ENCODE measurements at places on chromosomes 11 and 22.

GRCh38 chr11:120400564-120401364, 64.6 kb downstream of the ARHGEF12 start:
- H3K27ac ChIP-seq = no peak overlapping the region
- no peaks in the 10 kb centered on the region for H3K36me3 ChIP-seq
- no peak overlapping the region for H3K4me3 ChIP-seq
- no peaks in the 10 kb centered on the region for H3K27me3 ChIP-seq
- no peak for DNase-seq

DNA sequence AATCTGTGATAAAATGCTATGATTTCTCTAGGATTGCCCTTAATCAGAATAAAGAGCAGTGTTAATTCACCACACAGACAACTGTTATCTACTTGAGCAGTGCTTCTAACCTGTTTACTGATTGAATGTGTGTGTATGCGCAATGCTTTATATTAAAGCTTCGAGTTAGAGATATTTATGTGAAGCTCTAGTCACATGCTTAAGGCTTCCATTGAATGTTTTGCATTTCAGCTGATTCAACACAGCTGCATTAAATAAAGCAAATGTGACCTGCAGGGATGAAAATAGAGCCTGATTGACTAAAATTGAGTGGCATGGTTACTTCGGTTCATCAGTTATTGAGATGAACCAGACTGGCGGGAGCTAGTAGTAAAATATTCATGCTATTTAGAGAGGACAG, 395.3 kb downstream of the JRKL start:
- DNase-seq = no peak
- no peaks in the 10 kb centered on the region for H3K27me3 ChIP-seq
- no peak overlapping the region for H3K4me3 ChIP-seq
- no peak overlapping the region for H3K27ac ChIP-seq
- no peaks in the 10 kb centered on the region for H3K36me3 ChIP-seq
- H3K4me1 ChIP-seq = no peaks in the 10 kb centered on the region

DNA sequence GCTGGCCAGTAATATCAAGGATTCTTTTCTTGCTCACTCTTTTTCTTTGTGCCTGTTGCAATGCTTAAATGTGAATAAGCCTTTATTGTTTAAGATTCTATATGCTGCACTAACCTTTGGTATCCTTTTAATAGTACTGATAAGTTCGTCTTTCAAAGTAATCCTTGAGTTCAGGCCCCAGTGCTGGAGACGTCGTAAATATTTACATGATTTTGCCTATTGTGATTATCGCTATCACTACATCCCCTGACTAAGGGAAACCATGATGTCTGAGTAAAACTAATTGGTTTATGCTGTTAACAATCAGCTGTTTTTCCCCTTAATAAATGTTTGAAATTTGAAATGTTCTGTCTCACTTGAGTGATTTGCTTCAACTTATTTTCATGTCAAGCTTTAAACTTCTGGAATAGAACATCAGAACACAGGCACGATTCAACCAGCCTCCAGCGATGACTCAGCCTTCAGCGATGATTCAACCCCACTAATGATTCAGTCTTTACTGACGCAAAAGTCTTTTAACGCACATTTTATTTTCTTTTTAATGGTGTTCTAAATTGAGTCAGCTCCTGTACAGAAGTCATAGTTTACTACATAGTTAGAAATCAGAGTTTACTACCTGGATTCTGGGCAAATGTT, 3.9 kb downstream of the HTATIP2 start:
- no peaks in the 10 kb centered on the region for H3K36me3 ChIP-seq
- H3K27ac ChIP-seq = no peak overlapping the region
- no peak overlapping the region for H3K4me3 ChIP-seq
- DNase-seq = no peak

DNA sequence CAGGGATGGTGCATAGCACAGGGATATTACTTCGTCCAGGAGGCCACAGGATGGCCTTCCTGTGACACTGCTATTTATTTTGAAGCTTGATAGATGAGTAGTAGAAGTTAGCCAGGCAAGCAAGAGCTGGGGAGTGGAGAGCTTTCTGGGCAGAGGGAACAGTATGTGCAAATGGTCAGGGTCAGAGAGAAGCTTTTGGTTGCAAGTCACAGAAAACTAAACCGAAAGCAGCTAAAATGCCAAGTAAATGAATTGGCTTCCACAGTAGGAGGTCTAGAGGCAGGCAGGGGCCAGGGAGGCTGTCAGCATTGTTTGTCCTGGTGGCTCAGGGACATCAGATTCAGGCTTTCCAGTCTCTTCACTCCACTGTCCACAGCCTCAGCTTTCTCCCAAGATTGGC, 247.5 kb downstream of the GRIK4 start:
- no peak overlapping the region for H3K4me3 ChIP-seq
- H3K36me3 ChIP-seq = no peaks in the 10 kb centered on the region
- no peaks in the 10 kb centered on the region for H3K27me3 ChIP-seq
- H3K27ac ChIP-seq = no peak overlapping the region
- no peak for DNase-seq
- no peaks in the 10 kb centered on the region for H3K4me1 ChIP-seq

- no peaks in the 10 kb centered on the region for H3K36me3 ChIP-seq
- H3K27me3 ChIP-seq = no peaks in the 10 kb centered on the region
- no peak for DNase-seq
- no peak overlapping the region for H3K27ac ChIP-seq
Measured at GRCh38 chr11:22699388-22699787, 33.0 kb downstream of the GAS2 start.

DNA sequence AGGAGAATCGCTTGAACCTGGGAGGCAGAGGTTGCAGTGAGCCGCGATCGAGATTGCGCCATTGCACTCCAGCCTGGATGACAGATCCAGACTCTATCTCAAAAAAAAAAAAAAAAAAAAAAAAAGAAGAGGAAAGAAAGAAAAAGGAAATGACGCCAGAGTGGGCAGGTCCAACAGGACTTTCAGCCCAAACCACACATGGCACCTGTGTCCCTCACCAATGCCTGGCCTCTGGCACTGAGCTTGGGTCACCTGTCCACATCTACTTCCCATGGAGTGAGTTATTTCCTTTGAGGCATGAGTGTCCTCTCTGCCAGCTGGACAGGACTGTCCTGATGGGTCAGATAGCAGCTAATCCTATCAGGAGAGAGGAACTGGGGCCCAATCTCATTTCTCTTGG, 15.2 kb upstream of the GCAT start:
- H3K27me3 ChIP-seq = no peaks in the 10 kb centered on the region
- H3K4me3 ChIP-seq = no peak overlapping the region
- no peak overlapping the region for H3K27ac ChIP-seq
- DNase-seq = no peak
- no peaks in the 10 kb centered on the region for H3K36me3 ChIP-seq

DNA sequence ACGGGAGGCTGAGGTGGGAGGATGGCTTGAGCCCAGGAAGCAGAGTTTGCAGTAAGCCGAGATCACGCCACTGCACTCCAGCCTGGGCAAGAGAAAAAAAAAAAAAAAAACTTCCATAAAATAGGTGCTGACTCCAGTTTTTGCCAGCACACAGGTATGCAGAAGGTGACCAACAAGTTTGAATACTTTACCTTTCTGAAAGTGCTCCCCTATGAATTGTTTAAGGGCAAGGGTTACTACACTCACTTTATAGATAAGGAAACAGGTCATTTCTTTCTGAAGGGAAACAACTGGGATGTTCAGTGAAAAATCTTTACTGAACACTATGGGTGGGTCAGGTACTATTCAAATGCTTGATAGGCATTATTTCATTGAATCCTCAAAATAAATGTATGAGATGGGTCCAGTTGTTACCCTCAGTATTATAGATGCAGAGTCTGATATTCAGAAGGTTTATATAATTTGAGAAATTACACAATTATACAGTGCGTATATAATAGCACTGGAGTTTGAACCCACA, 538.5 kb downstream of the INSC start:
- H3K4me3 ChIP-seq = no peak overlapping the region
- no peaks in the 10 kb centered on the region for H3K36me3 ChIP-seq
- no peaks in the 10 kb centered on the region for H3K4me1 ChIP-seq
- H3K27me3 ChIP-seq = no peaks in the 10 kb centered on the region

Data from MM.1S (cell line).